ENCODE measurements at places on chromosomes 1 and 21. TPM values are rescaled to one million over a fixed set of nuclear protein-coding genes. Genes with fewer than 3 reads are reported as not detected.

The MYBPH gene
- not detected for total RNA-seq

The AQP10 gene
- total RNA-seq = not detected

The VWA5B1 gene
- total RNA-seq = 0.22 TPM

The NUP210L gene
- total RNA-seq = not detected

The CFAP74 gene
- total RNA-seq = not detected

The RGS13 gene
- total RNA-seq = not detected

The HSF2BP gene
- total RNA-seq = 0.44 TPM

The SELP gene
- total RNA-seq = 16.7 TPM

The ASCL5 gene
- total RNA-seq = not detected

GRCh38 chr1:151325646-151326429, 1.4 kb downstream of the PI4KB start:
- H3K36me3 ChIP-seq = peaks cover 34% of the 10 kb centered on the region
- peak overlapping the region; percentile 90 for H3K4me3 ChIP-seq
- no peaks in the 10 kb centered on the region for H3K27me3 ChIP-seq
- peak overlapping the region; percentile 91 for H3K27ac ChIP-seq

- H3K4me1 ChIP-seq = no peaks in the 10 kb centered on the region
- no peak overlapping the region for H3K27ac ChIP-seq
- peak; percentile 52 for DNase-seq
- H3K36me3 ChIP-seq = no peaks in the 10 kb centered on the region
These were observed 402.0 kb downstream of the MATN1 start for GRCh38 chr1:30321246-30321910.

- H3K4me3 ChIP-seq = no peak overlapping the region
- no peaks in the 10 kb centered on the region for H3K27me3 ChIP-seq
- no peak overlapping the region for H3K27ac ChIP-seq
- no peaks in the 10 kb centered on the region for H3K4me1 ChIP-seq
- no peak for DNase-seq
These were observed 14.6 kb upstream of the RGS8 start for GRCh38 chr1:182698971-182699370.

DNA sequence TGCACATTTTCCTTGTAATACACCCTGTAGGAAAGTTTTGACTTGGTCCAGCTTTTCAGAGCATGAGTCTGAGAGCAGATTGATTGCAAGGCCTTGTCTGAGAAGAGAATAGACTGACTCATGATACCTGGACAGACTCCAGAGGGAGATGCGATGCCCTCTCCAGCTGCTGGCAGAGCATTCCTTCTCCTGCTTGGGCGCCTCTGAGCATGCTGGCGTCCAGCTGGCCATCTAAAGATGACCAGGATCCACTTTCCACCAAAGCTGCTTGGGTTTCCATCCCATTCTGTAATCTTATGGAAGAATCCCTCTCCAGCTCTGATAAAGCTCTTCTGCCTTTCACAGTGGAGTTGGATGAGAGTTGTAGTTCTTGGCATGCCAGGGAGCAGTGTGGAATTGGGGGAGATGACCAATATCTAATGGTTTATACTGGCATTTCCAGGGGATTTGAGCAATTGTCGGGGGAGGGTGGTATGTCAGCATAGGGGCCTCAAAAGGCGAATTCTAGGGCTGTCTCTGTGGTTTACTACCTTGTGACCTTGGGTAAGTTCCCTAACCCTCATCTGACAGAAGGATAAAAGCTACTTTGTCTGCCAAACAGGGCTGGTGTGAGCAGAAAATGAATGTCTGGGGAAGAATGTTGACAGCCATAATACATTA, 19.5 kb downstream of the SZRD1 start:
- H3K27ac ChIP-seq = peak overlapping the region; percentile 75
- H3K4me1 ChIP-seq = peaks cover 65% of the 10 kb centered on the region
- no peak overlapping the region for H3K4me3 ChIP-seq
- no peaks in the 10 kb centered on the region for H3K36me3 ChIP-seq
- H3K27me3 ChIP-seq = no peaks in the 10 kb centered on the region
- no peak for DNase-seq

GRCh38 chr1:24980836-24981630, 51.0 kb upstream of the RUNX3 start:
- no peaks in the 10 kb centered on the region for H3K27me3 ChIP-seq
- no peak for DNase-seq
- H3K4me3 ChIP-seq = no peak overlapping the region
- H3K27ac ChIP-seq = no peak overlapping the region

DNA sequence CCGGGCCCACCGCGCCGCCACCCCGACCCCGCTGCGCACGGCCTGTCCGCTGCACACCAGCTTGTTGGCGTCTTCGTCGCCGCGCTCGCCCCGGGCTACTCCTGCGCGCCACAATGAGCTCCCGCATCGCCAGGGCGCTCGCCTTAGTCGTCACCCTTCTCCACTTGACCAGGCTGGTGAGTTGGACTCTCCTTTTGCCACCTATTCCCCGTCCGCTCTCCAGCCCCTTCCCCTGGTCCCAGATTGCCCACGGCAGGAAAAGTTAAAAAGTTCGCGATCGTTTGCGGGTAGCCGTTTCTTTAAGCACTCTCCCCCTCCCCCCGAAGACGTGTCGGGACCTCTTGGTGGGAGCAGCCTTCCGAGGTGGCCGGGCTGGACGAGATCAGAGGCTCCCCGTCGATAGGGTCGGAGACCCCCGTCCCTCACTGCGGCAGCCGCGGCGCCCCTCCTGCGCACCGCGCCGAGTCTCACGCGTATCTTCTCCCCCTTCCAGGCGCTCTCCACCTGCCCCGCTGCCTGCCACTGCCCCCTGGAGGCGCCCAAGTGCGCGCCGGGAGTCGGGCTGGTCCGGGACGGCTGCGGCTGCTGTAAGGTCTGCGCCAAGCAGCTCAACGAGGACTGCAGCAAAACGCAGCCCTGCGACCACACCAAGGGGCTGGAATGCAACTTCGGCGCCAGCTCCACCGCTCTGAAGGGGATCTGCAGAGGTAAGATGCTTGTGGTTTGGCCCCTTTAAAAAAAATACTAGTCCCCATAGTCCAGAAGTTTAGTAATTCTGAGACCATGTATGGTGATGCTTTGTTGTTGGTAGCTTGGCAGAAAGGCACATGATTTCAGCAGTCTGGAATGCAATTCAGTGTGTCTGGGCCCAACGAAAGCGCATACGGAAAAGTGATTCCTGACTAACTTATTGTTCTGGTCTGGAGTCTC, 576 bp downstream of the CCN1 start:
- H3K27me3 ChIP-seq = no peaks in the 10 kb centered on the region
- peak overlapping the region; percentile 86 for H3K4me3 ChIP-seq

DNA sequence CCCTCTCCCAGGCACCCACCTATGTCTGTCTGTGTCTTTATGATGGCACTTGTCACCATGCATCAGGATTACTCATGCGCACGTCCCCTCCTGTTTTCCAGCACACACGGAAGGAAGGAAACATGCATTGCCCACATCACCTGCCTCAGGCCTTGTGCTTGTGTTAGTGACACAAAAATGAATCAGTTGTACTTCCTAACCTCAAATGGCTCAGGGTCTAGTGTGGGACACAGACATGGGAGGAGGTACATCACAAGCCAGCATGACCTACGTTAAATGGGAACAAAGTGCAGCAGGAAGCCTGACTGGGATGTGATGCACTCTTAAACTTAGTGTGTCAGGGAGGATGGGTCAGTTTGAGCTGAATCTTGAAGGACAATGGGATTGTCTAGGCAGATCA, 126.7 kb downstream of the TRABD2B start:
- no peaks in the 10 kb centered on the region for H3K36me3 ChIP-seq
- H3K27ac ChIP-seq = no peak overlapping the region
- no peak for DNase-seq
- H3K27me3 ChIP-seq = no peaks in the 10 kb centered on the region

DNA sequence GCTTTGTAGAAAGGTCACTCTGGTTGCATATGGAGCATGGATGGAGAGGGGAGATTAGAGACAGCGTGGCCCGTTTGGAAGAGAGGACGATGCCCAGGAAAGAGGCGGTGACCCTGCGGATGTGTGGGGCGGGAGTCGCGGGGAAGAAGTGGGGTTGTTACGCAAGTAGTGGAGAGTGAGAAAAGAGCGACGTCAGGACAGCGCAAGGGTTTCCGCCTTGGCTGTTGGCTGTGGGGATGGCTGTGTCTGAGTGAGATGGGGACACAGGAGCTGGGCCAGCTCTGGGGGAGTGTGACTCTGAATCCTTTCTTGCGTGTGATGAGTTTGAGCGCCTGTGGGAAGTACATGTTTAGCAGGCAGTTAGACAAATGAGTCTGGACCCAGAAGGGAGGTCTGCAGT, 3.8 kb downstream of the B4GALT2 start:
- H3K27ac ChIP-seq = no peak overlapping the region
- peaks cover 11% of the 10 kb centered on the region for H3K36me3 ChIP-seq
- no peak overlapping the region for H3K4me3 ChIP-seq

DNA sequence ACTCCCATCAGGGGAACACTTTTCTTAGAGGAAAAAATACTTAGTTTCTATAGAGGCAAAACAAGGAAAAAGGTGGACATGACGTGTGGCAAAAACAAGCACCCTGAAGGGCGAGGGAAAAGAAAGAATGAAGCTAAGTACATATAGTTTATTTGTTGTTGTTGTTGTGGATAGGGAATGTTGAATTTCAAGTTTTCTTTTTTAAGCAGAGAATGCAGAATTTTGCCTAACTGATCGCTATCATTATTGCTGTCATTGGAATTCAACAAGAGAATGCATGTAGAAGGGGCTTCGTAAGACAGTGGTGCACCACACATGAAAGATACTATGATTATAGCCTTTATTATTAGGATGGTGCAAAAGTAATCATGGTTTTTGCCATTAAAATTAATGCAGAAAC, 144.0 kb downstream of the LMO4 start:
- H3K27me3 ChIP-seq = no peaks in the 10 kb centered on the region
- no peaks in the 10 kb centered on the region for H3K4me1 ChIP-seq
- no peak overlapping the region for H3K27ac ChIP-seq

- H3K4me1 ChIP-seq = no peaks in the 10 kb centered on the region
- no peaks in the 10 kb centered on the region for H3K27me3 ChIP-seq
- no peak overlapping the region for H3K27ac ChIP-seq
- no peak overlapping the region for H3K4me3 ChIP-seq
- DNase-seq = no peak
- no peaks in the 10 kb centered on the region for H3K36me3 ChIP-seq
These were observed 21.5 kb upstream of the COL11A1 start for GRCh38 chr1:103129796-103130195.

DNA sequence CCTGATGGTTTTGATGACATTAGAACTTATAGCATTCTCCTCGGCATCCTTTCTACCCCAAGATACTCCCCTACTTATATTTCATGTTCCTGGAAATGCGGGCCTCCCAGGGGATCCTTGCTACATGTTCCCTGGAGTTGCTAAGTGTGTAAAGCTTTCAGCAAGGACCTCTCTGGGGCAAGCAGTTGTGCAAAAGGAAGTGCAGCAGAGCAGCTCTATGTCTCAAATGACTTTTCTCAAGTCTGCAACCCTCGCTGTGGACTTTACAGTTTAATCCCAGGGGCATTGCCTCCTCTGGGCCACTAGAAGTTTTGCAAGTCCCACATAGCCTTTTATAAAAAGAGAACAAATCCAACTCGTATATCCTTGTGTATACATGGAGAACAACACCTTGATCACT, 20.8 kb upstream of the MNDA start:
- no peaks in the 10 kb centered on the region for H3K27me3 ChIP-seq
- DNase-seq = no peak
- no peaks in the 10 kb centered on the region for H3K36me3 ChIP-seq
- no peak overlapping the region for H3K4me3 ChIP-seq
- H3K4me1 ChIP-seq = no peaks in the 10 kb centered on the region

GRCh38 chr21:15729346-15729673, 472 bp upstream of the USP25 start:
- H3K4me1 ChIP-seq = peaks cover 19% of the 10 kb centered on the region
- no peaks in the 10 kb centered on the region for H3K36me3 ChIP-seq
- H3K4me3 ChIP-seq = peak overlapping the region; percentile 94

GRCh38 chr21:45224189-45224938, 63.3 kb downstream of the POFUT2 start:
- H3K4me1 ChIP-seq = peaks cover 5% of the 10 kb centered on the region
- H3K27me3 ChIP-seq = no peaks in the 10 kb centered on the region
- no peak overlapping the region for H3K27ac ChIP-seq
- DNase-seq = no peak

DNA sequence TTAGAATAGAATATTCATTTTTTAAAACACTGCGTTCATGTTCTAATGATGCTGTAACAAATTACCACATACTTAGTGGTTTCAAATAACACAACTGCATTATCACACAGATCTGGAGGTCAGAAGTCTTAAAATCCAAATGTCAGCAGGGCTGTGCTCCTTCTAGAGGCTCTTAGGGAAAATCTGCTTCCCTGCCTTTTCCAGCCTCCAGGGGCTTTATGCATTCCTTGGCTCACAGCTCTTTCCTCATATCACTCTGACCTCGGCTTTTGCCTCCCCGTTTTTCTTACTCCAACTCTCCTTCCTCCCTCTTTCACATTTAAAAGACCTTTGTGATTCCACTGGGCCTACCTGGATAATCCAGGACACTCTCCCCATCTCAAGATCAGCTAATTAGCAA, 18.6 kb upstream of the FMN2 start:
- H3K27me3 ChIP-seq = no peaks in the 10 kb centered on the region
- no peaks in the 10 kb centered on the region for H3K36me3 ChIP-seq
- no peak for DNase-seq
- H3K27ac ChIP-seq = no peak overlapping the region

- no peaks in the 10 kb centered on the region for H3K4me1 ChIP-seq
- DNase-seq = no peak
- no peak overlapping the region for H3K27ac ChIP-seq
- H3K36me3 ChIP-seq = no peaks in the 10 kb centered on the region
These were observed 209.0 kb downstream of the DYRK1A start for GRCh38 chr21:37575580-37575979.

DNA sequence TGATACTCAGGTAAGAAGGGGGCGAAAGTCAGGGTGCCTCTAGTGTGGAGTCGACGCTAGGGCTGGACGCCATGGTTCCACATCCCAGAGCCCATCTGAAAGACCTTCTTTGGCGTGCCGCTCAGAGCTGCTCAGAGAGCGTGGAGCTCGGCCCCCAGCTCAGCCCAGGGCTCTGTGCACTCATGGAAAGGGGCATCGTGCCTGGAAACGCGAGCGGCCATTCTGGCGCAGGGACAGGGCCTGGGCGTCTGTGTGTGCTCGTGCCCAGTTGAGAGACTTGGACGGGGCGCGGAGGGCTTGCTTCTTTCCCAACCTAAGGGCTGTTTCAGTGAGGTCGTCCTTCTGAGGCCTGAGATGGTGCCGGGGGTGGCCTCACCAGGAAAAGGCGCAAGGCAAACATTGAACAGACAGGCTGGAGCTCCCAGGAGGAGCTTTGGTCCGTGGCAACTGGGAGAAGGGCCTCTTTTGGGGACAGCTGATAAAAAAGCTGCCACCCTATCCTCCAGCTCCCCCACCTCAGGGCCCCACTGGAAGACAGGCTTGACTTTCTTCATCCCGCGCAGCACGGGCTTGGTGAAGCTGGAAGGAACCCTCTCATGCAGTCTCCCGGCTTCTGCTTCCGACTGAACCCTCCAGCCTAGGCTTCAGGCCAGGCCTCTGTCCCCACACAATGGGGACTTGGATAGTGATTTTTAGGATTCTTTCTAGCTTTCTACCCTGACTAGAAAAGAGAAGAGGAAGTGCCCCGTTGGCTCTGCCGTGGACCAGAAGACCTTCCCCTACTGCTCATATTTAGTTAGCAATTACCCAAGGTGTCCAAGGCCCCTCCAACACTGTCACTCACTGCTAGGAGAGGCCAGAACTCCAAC, 77.1 kb downstream of the CD58 start:
- no peak for DNase-seq
- H3K36me3 ChIP-seq = no peaks in the 10 kb centered on the region
- H3K4me3 ChIP-seq = no peak overlapping the region
- H3K27me3 ChIP-seq = no peaks in the 10 kb centered on the region
- H3K4me1 ChIP-seq = peaks cover 23% of the 10 kb centered on the region
